Esophagus squamous epithelium (tissue), 5 donors: ENCODE measurements at places on chromosomes 3 and 15.

DNA sequence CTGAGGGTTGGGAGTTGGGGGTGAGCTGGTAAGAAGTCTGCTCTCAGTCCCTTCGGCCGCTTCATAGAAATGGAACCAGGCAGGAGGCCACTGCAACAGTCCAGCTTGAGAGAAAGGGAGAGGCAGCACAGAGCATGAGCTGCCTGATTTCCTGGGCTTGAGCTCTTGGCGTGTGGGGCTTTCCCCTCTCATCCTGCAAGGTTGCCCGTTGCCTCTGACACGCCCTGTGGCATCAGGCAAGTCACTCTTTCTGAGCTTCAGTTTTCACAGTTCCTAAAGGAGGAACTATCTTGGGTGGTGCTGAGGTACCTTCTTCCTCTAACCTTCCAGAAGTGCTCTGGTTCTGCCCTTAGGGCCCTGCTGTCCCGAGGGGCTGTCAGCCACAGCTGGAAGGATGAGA is 4.9 kb downstream of the MESP2 start:
- no peak for DNase-seq

DNA sequence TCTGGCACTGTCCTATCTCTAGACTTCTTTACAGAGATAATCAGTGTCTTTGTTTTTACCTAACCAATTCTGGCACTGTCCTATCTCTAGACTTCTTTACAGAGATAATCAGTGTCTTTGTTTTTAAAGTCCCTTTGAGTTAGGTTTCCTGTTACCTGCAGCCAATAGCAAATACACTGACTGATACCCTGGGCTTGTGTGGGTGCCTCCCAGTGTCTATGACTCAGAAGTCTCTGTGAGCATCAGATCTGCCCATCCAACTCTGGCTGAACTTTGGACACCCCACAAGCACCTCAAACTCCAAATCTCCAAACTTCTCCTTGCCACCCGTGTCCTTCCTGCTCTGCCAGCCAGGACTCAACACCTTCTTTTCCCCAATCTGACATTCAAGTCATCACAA is 30.4 kb downstream of the SLC41A3 start:
- DNase-seq: no peak

DNA sequence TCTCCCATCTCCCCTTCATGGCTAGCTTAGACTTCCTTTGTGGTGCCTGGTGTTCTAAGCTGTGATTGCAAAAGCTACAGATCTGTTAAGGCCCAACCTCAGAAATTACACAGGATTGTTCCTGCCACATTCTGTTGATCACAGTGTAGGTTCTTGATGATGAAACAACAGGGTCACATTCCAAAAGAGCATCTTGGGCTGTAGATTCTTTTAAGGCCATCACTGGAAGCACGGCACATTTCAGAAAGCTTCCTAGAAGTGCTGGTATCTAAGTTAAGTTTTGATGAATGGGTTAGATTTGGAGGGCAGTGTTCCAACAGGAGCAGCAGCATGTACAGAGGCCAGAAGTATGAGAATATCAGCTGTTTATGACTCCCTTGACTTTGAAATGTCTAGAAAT is 107.5 kb upstream of the SKOR1 start:
- DNase-seq: no peak

GRCh38 chr3:133711013-133711412 is 35.2 kb upstream of the TF start:
- DNase-seq: no peak

- no peak for DNase-seq
Observed at GRCh38 chr3:13161771-13162535, 88.7 kb upstream of the IQSEC1 start.

DNA sequence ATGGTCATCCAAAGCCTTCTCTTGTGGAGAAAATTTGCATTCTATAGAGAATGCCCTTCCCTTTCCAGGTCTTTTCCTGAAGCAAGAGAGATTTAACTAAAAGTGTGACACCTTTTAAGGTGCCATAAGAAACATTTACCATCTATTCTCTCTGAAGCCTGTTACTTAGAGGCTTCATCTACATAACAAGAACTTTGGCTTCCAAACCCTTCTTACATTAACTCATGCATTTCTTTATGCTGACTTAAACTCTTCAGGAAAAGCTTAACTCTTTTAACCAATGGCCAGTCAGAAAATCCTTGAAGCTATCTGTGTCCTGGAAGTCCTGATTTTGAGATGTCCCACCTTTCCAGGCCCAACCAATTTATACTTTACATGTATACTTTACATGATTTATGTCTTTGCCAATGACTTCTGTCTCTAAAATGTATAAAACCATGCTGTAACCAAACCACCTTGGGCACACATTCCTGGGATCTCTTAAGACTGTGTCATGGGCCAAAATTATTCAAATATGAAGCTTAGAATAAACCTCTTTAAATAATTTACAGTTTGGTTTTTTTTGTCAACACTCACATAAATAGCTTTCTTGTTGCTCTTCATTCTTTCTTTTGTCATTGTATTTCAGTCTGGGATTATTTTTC is 472.6 kb upstream of the NECTIN3 start:
- no peak for DNase-seq

DNA sequence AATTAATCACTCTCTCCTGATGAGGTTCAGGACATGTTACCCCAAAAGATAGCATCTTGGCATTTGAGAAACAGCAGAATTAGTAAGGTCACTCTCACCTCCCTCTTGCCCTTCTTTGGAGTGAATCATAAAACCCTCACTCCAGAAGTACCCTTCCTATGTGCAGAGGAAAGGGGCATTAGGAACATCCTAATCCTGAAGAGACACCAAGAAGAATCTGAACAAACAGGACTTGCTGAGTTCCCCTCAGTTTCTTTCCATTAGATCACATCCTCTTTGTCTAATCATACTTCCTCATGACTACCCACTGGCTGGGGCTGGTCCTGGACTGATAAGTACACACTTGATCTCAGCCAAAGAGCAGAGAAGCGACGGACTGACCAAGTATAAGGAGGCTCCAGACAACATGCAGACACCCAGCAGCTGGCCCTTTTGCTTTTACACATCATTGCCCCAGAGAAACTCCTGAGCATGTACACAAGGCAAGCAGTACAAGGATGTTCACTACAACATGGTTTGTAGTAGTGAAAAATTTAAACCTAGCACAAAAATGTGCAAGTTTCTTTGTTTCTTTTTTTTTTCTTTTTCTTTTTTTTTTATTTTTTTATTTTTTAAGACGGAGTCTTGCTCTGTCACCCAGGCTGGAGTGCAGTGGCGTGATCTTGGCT is 15.0 kb upstream of the TM6SF1 start:
- peak; percentile 25 for DNase-seq

DNA sequence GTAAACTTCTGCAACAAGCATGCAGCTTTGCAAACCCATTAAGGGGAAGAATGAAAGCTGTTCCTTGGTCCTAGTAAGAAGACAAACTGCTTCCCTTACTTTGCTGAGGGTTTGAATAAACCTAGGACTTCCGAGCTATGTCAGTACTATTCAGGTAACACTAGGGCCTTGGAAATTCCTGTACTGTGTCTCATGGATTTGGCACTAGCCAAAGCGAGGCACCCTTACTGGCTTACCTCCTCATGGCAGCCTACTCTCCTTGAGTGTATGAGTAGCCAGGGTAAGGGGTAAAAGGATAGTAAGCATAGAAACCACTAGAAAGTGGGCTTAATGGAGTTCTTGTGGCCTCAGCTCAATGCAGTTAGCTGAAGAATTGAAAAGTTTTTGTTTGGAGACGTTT is 224.2 kb downstream of the P3H2 start:
- no peak for DNase-seq

DNA sequence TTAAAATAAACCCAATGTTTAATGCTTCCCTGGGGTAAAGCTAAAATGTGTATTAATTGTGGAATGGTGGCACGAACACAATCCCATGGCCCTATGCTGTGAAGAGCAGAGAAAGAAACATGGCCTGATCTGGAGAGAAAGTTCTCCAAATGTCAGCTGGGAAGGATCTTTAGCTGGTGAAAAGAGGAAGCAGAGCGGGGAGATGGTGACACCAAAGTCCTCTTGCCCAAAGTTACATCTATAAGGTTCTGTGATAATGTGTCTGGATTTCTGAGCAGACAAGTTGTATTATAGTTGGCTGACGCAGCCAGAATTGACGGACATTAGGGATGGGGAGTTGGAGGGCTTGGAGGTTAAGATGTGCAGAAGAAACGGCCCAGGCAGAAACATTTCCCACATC is 196.2 kb downstream of the CHST2 start:
- no peak for DNase-seq

GRCh38 chr15:84889313-84889990 is 5.0 kb downstream of the SLC28A1 start:
- DNase-seq: no peak

DNA sequence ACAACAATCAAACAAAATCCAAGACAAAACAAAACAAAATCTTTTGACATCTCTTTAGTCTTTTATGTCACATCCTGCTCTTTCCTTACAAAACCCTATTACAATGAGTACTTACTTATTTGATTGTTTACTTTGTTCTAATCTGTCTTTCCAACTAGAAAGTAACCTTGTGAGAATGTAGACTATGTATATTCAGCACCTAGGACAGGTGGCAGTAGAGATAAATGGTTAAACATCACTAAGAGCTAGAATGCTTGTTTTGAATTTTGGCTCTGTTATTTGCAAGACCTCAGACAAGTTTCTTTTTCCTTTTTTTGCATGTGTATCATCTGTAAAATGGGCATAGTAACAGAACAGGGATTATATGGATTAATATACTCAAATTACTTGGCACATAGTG is 33.1 kb upstream of the NAALADL2 start:
- DNase-seq: no peak

- no peak for DNase-seq
Observed at GRCh38 chr3:67192466-67192865, 194.4 kb downstream of the KBTBD8 start.

DNA sequence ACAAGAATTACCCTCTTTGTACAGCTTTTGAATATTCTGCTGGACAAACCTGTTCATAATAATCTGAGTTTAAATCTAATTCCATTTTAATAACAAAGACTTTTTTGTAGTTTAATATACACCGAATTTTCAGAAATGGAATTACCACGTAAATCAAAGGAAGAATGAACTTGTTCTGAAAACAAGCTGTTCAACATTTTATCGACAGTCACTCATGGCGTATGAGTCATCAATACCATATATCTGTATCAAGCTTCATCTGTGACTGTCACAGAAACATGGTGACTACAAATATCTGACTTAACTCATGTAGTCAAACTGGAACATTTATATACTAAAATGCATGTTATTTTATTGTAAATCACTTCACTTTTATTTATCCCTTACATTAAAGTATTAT is 90.0 kb downstream of the EFL1 start:
- DNase-seq: no peak

DNA sequence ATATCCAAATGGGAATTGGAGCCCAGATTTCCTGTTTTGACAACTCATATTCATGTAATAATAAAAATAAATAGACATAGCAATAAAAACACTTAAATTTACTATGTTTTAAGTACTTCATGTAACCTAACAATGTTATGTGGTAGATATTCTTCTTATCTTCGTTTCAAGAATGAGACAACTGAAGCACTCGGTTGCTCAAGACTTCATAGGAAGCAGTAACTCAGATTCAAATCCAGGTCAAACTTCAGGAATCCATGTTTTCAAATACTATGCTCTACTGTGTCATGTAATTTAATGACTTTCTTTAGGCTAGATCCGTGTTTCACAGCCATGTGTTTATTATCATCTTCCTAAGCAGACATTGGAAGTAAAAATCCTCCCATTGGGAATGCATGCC is 492.2 kb downstream of the CNTN3 start:
- no peak for DNase-seq

DNA sequence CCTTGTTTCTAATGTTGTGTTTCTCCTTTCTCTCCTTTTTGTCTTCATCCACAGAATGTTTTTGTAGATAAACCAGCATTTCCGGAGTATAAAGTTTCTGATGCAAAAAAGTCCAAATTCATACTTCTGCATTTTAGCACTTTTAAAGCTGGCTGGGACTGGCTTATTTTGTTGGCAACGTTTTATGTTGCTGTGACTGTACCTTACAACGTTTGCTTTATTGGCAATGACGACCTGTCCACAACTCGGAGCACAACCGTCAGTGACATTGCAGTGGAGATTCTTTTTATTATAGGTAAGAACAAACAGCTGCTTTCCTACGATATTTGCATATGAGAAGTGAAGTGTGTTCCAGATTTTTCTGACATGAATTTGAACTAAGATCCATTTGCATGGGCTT is 199.4 kb downstream of the KCNH8 start:
- no peak for DNase-seq

GRCh38 chr15:90015749-90016148 is 14.6 kb downstream of the ZNF710 start:
- no peak for DNase-seq

DNA sequence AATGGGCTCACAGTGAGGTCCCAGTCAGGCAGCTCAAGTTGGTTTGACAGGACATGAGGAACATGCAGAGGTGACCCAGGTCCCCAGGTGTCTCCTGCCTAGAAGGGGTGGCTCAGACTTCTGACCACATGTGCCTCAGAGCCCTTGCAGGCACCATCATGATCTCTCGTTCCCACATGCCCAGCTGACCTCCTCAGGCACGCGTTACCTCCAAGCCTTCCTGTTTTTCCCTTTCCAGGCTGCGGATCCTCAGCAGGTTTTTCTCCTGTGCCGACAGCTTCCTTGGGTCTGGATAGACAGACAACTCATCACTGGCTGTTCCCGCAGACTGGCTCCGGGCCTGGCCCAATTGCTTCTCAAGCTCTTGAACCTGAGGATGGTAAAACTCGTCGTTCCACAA is 30.4 kb downstream of the CCDC13 start:
- no peak for DNase-seq

- no peak for DNase-seq
Observed at GRCh38 chr3:119219069-119219468, 21.6 kb downstream of the B4GALT4 start.

DNA sequence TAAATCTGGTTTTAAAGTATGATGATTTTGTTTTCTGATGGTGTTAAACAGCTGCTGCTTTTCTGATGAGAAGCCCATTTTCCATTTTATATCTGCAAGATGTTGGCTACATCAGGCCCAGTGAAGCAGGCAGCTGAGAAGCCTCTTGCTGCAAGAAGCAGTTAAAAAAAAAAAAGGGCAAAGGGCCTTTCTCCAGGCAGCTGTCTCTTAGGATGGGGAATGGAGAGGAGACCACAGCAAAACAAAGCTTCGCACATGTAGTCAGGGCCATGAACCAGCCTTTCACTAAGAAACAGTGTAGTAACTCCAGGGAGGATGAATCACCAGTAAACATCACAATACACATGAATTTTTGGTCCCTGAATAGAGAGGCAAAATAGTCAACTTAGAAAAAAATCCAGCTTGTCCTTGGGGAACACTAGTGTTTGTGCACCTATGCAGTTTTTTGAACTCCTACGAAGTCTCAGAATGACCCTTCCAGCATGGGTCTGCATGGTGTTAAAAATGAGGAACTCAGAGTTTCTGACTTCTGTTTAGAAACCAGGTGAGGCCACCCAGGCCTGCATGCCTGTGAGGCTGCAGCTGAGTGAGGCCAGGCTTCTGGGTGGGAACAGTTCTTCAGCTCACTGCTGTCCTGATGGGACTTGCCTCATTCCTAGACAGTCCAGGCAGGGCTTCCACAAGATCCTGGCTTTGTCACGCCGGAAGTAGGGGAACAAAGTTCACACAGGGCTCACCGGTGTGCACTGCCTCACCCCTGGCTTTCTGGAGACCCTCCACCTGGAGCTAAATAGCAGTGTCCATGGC is 518.7 kb downstream of the MCTP2 start:
- DNase-seq: no peak

GRCh38 chr3:47780741-47781684 is 680 bp downstream of the SMARCC1 start:
- DNase-seq: no peak

- DNase-seq: no peak
Observed at GRCh38 chr3:56796202-56796601, 5.5 kb downstream of the ARHGEF3 start.

GRCh38 chr3:179194931-179195330 is 46.8 kb downstream of the PIK3CA start:
- DNase-seq: no peak

GRCh38 chr3:186413615-186414415 is 51.8 kb upstream of the DGKG start:
- DNase-seq: no peak
